Chondrocyte (in vitro differentiated cells): ENCODE measurements at places on chromosomes 4 and X. TPM values are rescaled to one million over a fixed set of nuclear protein-coding genes. Genes with fewer than 3 reads are reported as not detected.

GRCh38 chr4:70190579-70190978 lies 4.9 kb upstream of the ODAM start:
- H3K4me3 ChIP-seq, result no peak overlapping the region
- no peaks in the 10 kb centered on the region for H3K4me1 ChIP-seq

GRCh38 chrX:130079824-130080406 lies 30.4 kb downstream of the ELF4 start:
- H3K27ac ChIP-seq, result peak overlapping the region; percentile 39
- H3K4me1 ChIP-seq, result peaks cover 23% of the 10 kb centered on the region
- no peak for DNase-seq
- H3K27me3 ChIP-seq, result no peaks in the 10 kb centered on the region
- no peak overlapping the region for H3K4me3 ChIP-seq

DNA sequence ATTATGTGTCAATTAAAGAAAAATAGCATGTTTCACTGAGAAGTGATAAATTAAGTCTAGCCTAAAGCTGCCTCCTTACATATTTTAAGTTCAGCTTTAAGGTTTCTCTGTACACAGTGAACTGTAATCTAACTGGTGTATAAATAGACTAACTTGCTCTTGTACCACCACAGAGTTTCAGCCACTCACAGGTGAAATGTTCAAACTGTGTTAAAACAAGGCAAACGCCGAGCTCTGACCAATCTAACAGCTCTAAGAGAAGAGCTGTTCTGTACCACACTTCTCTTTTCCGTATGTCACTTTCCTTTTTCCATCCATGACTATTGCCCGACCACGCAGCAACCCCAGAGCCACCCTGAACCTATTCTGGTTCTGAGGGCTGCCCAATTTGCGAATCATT lies 64.5 kb downstream of the DCHS2 start:
- no peak for DNase-seq
- H3K4me1 ChIP-seq, result no peaks in the 10 kb centered on the region
- no peak overlapping the region for H3K4me3 ChIP-seq
- no peak overlapping the region for H3K27ac ChIP-seq
- peaks cover 42% of the 10 kb centered on the region for H3K27me3 ChIP-seq

GRCh38 chr4:53890461-53890860 lies 173.9 kb downstream of the CHIC2 start:
- H3K27me3 ChIP-seq, result no peaks in the 10 kb centered on the region
- H3K4me3 ChIP-seq, result no peak overlapping the region
- no peak for DNase-seq
- peaks cover 38% of the 10 kb centered on the region for H3K4me1 ChIP-seq

- peaks cover 41% of the 10 kb centered on the region for H3K4me1 ChIP-seq
- H3K4me3 ChIP-seq, result no peak overlapping the region
- no peak for DNase-seq
- H3K27ac ChIP-seq, result peak overlapping the region; percentile 67
These were observed 211.7 kb downstream of the SLC4A4 start for GRCh38 chr4:71550220-71551165.

- H3K27ac ChIP-seq, result peak overlapping the region; percentile 90
- no peaks in the 10 kb centered on the region for H3K36me3 ChIP-seq
- peak; percentile 85 for DNase-seq
- H3K27me3 ChIP-seq, result no peaks in the 10 kb centered on the region
- peak overlapping the region; percentile 84 for H3K4me3 ChIP-seq
- H3K4me1 ChIP-seq, result peaks cover 45% of the 10 kb centered on the region
These were observed 593 bp downstream of the ELF4 start for GRCh38 chrX:130109429-130110378.

GRCh38 chr4:182918791-182919302 lies 1.7 kb upstream of the DCTD start:
- H3K4me1 ChIP-seq, result peaks cover 31% of the 10 kb centered on the region
- H3K36me3 ChIP-seq, result no peaks in the 10 kb centered on the region
- no peak for DNase-seq
- no peak overlapping the region for H3K27ac ChIP-seq
- H3K27me3 ChIP-seq, result no peaks in the 10 kb centered on the region

- no peak overlapping the region for H3K4me3 ChIP-seq
- no peaks in the 10 kb centered on the region for H3K4me1 ChIP-seq
- H3K27ac ChIP-seq, result no peak overlapping the region
- no peaks in the 10 kb centered on the region for H3K36me3 ChIP-seq
These were observed 27.8 kb upstream of the WDFY3 start for GRCh38 chr4:84994280-84994679.

DNA sequence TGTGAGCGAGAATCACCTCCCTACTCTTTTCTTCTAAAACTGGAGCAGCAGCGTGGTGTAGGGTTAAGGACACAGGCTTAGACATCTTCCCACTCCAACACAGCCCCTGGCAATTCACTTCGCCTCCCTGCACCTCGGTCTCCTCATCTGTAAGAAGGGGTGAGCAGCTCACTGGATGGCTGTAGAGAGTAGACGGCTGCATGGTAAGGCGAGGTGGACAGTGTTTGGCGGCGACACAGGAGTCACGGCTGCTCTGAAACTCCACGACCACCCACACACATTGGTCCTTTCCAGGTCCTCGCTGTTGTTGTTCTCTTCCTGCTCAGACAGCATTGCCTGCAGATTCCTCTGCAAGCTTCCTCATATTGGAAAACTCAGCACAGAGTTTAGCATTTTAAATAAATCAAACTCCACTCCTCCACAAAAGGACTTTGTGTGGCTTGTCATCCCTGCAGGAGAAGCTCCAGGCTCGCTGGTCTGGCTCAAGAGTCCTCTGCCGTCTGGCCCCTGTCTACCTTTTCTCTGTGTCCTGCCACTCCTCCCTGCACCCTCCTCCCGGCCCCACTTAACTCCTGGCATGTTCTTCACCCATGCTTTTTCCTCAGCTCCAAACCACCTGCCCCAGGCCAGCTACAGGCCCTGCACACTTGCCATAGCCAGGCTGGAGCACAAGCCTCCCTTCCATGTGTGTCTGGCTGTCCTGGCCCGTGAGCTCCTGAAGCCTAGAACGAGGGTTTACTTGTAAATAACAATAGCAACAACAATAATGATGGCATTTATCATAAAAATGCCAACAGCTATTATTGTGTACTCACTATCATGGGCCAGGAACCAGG lies 41.3 kb upstream of the CRMP1 start:
- H3K27ac ChIP-seq, result no peak overlapping the region
- H3K4me1 ChIP-seq, result peaks cover 15% of the 10 kb centered on the region
- no peaks in the 10 kb centered on the region for H3K36me3 ChIP-seq
- no peak overlapping the region for H3K4me3 ChIP-seq

- H3K36me3 ChIP-seq, result peaks cover 3% of the 10 kb centered on the region
- no peak for DNase-seq
- H3K4me1 ChIP-seq, result peaks cover 48% of the 10 kb centered on the region
- peaks cover 2% of the 10 kb centered on the region for H3K27me3 ChIP-seq
These were observed 158.2 kb downstream of the SPRY1 start for GRCh38 chr4:123554801-123555232.

The PAK3 gene
- total RNA-seq, result 0.27 to 0.46 TPM (median 0.41 TPM) in 3 replicates

The HDX gene
- total RNA-seq, result 4.0 to 4.5 TPM (median 4.2 TPM) in 3 replicates

The CT45A3 gene
- total RNA-seq, result not detected in 3 replicates

The SGMS2 gene
- 49.7 to 71.5 TPM (median 65.5 TPM) in 3 replicates for total RNA-seq

The SSX4 gene
- not detected in 3 replicates for total RNA-seq

The LUZP4 gene
- not detected in 3 replicates for total RNA-seq

The PORCN gene
- 10.8 to 23.1 TPM (median 12.5 TPM) in 3 replicates for total RNA-seq

The HELT gene
- total RNA-seq, result not detected in 3 replicates

The GABRG1 gene
- not detected in 3 replicates for total RNA-seq

The CACNA1F gene
- total RNA-seq, result not detected in 3 replicates
